Stimulated activated CD8-positive, alpha-beta memory T cell treated with anti-CD3 and anti-CD28 coated beads, Interleukin-7, amount 100 ng/mL, for 1 hour (primary cell): ENCODE measurements at places on chromosomes 5 and 9.

- no peak for DNase-seq
These were observed 356.7 kb downstream of the DIRAS2 start for GRCh38 chr9:90285946-90286345.

- no peak for DNase-seq
These were observed 139.5 kb upstream of the DMRTA1 start for GRCh38 chr9:22307013-22307711.

GRCh38 chr5:61724102-61724501 lies 392.0 kb downstream of the ZSWIM6 start:
- no peak for DNase-seq

GRCh38 chr9:112711050-112711689 lies 6.7 kb downstream of the INIP start:
- no peak for DNase-seq
